ENCODE measurements at places on chromosomes 16 and 17.
A peak's percentile ranks its signal among the peaks of the same experiment; 100 is the strongest.

DNA sequence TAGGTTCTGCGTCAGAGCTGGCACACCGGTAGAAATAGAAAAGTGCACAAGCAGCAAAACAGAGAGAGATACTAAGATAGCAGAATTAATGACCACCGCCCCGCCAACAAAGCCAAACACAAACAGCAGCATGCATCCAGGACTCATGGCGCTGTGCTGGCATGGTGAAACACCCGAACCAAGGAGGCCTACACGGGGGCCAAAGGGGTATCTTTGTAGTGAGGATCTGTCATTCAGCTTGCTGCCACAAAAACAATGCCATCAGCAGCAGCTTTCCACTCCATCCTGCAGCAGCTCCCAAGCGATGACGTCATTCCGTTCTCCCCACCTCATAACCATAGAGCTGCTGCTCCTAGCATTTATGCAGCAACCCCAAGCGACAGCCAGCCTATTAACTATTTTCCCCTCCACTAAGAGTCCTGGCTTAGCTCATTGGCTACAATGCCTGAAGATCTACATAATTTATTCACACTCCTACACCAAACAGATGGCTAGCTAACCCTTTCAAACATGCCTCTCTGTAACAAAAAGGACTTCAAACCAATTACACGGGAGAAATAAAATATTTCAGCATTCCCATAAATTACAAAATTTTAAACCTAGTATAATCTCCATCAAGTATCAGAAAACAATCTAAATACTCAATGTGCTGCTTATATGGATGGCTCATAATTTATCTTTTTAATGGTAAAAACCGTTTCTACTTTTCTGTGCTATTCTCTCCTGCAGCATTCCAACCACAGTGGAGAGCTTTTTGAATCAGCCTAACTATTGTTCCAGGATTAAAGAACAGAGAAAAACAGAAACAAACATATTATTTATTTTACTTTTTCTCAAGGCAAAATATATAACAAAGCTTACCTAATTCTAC, 73.9 kb downstream of the SPAG9 start:
- DNase-seq = peak; percentile 98

- DNase-seq = no peak
These were observed 13.1 kb upstream of the CYB5B start for GRCh38 chr16:69411064-69411985.

- DNase-seq = no peak
These were observed 14.6 kb downstream of the KIAA0513 start for GRCh38 chr16:85042167-85042526.

GRCh38 chr16:4915226-4915761, 21.7 kb downstream of the PPL start:
- DNase-seq = no peak

- DNase-seq = no peak
These were observed 221.1 kb downstream of the FTO start for GRCh38 chr16:53925107-53925410.

- DNase-seq = no peak
These were observed 23.7 kb downstream of the CLEC3A start for GRCh38 chr16:78045865-78046581.

DNA sequence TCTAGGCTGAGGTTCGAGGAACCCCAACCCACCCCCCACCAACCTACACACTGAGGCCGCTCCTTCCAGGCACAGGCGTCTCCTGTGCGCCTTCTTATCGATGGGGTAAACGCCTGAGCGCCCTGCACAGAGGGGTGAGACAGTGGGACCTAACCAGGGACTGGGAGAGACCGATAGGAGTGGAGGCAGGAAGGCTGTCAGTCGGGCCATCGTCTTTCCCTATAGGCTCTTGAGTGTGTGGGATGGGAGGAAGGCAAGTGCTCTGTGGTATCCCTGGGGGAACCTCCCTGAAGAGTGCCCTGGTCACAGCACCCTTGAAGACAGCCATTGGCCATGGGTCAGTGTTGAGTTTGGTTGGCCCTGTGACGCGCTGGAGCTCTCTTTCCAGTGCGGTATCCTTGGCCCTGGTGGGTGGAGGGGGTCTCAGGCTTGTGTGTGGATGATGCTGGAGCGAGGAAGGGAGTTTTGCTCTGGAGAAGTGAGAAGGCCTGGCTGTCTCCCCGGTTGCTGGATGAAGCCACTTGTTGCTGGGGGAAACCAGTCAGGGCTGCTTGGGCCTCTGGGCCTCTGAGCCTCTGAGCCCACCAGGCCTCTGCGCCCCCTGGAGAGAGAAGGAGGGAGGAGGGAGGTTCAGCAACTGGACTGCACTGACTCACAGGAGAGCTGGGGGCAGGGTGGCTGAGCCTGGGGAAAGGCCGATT, 1.7 kb downstream of the GPRC5C start:
- no peak for DNase-seq

DNA sequence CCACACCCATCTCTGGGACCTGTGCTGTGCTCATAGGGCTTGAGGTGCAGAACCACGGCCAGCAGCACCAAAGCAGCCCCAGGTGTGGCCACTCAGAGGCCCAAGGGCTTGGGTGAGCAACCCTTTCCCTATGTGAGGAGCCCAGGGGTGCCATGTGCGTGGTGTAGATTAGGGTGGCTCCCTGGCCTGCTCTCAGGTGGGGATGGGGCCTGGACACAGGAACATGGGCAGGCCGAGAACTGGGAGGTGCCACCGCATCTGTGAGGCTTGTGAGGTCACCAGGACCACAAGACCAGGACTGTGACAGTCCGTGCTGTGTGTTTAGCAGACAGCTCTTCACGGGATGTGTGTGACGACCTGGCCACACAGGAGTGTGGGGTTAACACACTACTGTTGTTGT, 103.5 kb upstream of the ZNF750 start:
- no peak for DNase-seq

- no peak for DNase-seq
These were observed 82.1 kb downstream of the ZNF423 start for GRCh38 chr16:49773534-49774475.

- DNase-seq = no peak
These were observed 38.9 kb upstream of the SNN start for GRCh38 chr16:11629071-11630030.

GRCh38 chr16:12210258-12210880, 233.8 kb downstream of the SNX29 start:
- no peak for DNase-seq

DNA sequence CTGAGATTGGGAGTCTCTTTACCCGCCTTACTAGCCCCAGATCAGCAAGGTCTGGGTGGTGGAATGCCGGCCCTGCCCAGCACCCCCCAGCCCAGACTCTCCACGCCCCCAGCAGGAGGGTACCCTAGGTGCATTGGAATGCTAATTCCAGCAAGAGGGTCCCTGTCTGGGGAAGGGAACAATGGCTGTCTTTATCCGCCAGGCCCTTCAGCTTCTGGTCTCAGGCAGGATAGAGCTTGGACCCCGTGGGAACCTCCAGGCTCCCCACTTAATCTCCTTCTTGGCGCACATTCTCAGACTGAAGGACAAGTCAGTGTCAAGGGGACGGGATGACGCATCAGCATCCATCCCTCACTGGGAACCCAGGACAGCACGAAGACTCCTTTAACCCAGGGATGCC, 85.1 kb downstream of the LITAF start:
- no peak for DNase-seq

GRCh38 chr17:49403514-49404289, 11.0 kb downstream of the PHB1 start:
- no peak for DNase-seq

DNA sequence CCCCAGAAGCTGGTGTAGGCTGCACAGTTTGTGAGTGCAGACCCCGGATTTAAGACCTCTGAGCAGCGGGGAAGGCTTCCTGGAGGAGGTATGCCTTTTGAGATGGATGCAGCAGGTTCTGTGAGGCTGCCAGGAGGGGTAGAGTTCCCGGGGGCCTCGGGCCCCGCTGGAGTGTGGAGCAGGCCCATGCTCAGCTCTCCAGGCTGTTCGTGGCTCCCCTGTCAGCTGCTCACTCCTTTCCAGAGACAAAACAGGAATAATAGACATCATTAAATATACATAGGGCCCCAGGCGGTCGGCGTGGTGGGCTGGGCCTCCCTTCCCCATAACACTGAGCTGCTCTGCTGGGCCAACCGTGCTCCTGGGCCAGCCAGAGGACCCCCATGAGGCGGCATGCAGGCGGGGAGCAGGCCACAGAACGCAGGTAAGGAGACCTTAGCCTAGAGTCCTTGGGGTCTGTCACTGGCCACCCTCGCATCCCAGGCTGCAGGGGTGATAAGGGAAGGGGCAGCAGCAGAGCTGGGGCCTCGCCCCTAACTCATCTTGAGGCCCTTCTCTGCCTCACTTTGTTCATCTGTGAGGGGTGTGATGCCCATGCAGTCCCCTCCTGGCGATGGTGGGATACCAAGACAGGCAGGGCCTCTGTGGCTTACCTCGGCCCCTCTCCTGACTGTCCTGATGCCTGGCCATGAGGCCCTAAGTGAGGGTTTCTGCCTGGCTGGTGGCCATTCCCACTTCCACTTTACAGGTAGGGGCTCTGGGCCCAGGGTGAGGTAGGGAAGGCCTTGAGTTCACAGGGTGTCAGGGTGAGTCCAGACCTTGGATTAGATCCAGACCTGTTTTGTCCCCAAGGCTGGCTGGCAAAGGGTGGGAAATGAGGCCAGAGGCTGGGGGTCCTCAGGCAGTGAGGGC, at the start of gene MYO15A:
TSS of gene MYO15A (plus strand) at position 356 of the 912 bp plus-strand sequence. CDS start 10,045 bp downstream, outside the sequence.
- no peak for DNase-seq

DNA sequence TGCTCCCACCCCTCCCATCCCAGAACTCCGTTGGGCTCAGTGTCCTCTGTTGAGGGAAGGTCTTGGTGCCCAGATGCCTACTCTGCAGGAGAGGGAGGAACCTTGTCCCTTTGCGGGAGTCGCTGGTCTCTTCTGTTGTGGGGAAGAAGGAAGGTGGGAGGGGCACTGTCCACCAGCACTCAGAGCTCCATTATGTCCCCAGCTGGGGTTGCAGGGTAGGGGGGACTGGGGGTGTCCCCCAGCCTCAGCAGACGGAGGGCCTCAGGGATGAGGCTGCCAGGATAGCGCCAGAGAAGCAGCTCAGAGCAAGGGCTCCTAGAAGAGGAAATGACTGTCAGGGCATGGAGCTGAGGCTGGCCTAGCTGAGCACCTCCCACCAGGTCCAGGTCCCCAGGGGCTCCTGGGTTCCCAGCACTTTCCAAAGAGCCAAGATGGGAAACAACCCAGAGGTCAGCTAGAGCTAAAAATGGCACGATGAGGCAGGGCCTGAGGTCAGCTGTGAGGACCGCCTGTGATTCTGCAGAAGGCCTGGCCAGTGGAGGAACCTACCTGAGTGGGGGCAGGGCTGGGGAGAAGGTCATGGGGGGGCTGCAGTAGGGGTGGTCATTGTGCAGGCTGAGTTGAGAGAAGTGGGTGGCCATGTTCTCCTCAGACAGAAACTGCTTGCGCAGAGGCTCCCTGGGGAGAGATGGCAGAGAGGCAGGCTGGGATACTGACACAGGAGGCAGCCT, 893 bp downstream of the HCFC1R1 start:
- no peak for DNase-seq

Measured in NCI-H2081 (cell line).